ENCODE measurements at places on chromosomes 7 and 10.

DNA sequence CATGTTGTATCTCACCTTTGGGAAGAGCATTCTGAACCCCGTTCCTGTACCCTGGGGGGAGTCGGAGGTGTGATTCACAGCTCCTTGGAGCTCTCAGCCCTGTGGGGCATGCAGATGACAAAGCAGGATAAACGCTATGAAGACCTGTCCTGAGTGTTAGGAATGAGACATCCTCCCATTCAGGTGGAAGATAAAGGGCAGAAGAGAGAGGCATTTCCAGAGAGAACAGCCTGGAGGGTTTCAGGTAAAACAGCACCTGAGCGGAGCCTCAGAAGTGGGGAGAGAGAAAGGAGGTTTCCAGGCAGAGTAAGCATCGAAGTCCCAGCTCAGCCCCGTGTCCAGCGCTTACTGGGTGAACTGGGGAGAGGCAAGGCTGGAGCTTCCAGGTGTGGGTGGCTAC, 288.9 kb downstream of the KLF6 start:
- no peak for ATAC-seq

- ATAC-seq: no peak
Observed at GRCh38 chr7:158959954-158960353, 103.6 kb downstream of the DYNC2I1 start.

DNA sequence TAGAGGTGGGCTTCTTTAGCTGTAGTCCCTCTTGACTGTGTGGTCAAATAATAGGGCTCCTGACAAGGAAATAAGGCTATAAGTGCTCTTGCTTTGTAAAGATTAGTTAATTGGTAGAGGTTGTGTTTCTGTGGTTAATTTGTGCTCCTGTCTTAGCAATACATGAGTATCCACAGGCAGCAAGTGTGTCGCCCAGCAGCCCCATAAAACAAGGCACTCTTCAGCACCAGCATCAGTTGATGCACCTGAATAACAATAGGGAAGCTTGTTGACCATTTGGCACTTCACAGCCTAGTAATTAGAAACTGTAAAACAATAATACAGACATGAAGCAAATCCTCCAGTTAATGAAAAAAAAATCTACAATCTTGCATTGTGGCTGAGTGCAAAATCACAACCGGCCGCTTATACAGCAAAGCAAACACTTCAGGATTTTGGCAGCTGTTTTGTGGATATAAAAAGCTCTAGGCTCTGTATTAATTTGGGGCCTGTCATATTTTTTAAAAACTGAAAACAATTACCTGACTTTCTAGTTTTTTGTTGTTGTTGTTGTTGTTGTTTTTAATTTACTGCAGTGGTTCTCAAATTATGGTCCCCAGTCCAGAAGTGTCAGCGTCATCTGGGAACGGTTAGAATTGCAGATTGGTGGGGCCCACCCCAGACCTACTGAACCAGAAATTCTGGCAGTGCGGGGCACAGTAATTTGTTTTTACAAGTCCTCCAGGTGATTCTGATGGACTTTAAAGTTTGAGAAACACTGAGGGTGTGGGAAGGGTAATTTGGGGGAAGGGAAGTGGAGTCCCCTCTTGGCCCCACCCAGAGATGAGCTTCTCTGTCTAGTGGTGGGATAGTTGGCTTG, 56.8 kb downstream of the AUTS2 start:
- ATAC-seq: no peak

GRCh38 chr7:138000081-138000701, 1.7 kb downstream of the CREB3L2 start:
- peak; percentile 12 for ATAC-seq

- ATAC-seq: no peak
Observed at GRCh38 chr7:81887098-81888090, 117.5 kb upstream of the HGF start.

DNA sequence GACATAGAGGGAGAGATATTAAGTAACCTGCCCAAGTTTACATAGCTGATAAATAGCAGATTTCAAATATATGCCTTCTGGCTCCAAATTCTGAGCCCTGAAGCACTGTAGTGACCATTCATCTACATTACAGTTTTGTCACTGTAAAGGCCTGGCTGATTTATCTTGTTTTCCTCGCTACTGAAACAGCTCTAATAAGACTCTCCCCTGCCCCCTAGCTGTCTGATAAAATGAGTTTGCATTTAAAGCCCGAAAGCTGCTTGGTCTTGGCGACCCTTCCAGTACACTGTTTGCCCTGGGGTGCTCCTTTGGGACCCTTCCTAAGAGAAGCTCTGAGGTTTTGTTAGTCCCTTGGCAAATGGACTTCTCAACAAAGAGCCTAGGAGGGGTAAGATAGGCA, 59.7 kb upstream of the RAB11FIP2 start:
- ATAC-seq: no peak

DNA sequence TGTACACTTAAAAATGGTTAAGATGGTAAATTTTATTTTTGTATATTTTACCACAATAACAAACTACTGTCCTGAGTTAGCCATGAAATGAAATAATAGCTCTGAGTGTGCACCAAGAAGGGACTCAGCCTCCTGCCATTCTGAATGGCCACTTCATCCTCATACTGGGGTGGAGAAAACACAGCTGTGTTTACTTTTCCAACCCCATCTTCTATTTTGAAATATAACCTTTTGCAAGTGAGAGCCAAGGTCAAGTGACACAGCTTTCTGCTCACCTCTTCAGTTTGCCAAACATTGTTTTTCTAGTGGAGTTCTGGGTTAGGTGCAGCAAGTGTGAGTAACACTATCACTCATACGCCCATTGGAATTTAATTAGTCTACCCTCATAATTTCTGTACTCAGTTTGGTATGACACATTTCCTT, 107.4 kb upstream of the GLCCI1 start:
- ATAC-seq: peak; percentile 69

DNA sequence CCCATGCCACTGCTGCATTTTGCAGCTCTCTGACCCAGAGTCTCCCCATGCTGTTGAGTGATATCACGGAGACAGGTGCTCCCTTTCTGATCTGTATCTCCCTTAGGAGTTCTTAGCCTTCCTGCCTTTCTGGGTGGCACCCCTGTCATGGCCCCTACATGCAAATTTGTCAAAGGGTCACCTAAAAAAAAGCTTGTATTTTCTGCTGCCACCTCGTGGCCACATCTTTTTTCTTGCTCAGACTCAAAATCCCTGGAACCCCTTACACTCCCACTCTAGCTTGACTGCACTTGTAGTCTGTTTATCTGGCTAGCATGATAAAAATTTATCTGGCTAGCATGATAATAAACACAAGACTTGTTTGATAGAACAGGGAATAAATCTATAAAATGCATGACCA, 809.1 kb downstream of the SORCS1 start:
- ATAC-seq: no peak

- ATAC-seq: no peak
Observed at GRCh38 chr7:154960063-154960790, 42.7 kb downstream of the PAXIP1 start.
